ENCODE measurements at places on chromosomes 6 and 20. TPM values are rescaled to one million over a fixed set of nuclear protein-coding genes. Genes with fewer than 3 reads are reported as not detected.

Gene ARG1
- total RNA-seq, result not detected

Gene TGIF2
- 3.6 TPM for total RNA-seq

Gene ACTL10
- total RNA-seq, result not detected

Gene DEFB112
- not detected for total RNA-seq

All from A549 treated with GW870086 at 1 μM for 4 hours (cell line).